ENCODE measurements at places on chromosomes 2 and 18.

DNA sequence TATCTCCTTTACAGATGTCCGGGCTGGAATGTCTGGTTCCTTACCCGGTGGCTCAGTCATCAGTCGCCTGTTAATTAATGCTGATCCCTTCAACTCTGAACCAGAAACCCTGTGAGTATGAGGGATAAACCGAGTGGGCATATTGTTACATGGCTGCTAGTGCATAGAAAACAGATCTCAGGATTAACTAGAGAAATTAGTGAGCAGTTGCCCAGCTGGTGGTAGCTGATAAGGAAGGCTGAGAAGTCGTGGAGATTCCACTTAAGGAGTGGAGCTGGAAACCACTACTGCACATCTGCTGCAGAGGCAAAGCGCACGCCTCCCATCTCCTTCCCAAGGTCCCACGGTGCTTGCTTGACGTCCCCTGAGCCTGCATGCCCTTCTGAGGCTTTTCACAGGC is 97.7 kb downstream of the DGKD start:
- DNase-seq, result no peak

- DNase-seq, result no peak
Observed at GRCh38 chr2:10042301-10043161, 819 bp upstream of the KLF11 start.

- no peak for DNase-seq
Observed at GRCh38 chr18:33184958-33185357, 255.6 kb downstream of the CCDC178 start.

- no peak for DNase-seq
Observed at GRCh38 chr2:30985493-30986230, 152.6 kb downstream of the GALNT14 start.

- no peak for DNase-seq
Observed at GRCh38 chr2:158297606-158298005, 158.9 kb downstream of the CCDC148 start.

DNA sequence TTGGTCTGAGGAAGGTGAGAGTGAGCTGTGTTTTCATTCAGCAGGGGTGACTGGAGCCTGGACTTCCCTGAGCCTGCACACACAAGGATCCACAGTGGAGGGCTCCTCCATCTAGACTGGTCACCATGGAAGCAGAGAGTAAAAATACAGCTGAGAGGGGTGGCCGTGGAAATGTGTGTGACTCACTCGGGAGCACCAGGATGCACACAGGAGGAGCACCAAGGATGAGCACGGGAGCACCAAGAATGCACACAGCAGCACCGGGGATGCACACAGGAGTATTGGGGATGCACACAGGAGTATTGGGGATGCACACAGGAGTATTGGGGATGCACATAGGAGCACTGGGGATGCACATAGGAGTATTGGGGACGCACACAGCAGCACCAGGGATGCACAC is 365.2 kb upstream of the MYT1L start:
- no peak for DNase-seq

Measured in AG04449 (cell line).